Fibroblast of skin of left biceps (primary cell): ENCODE measurements at places on chromosomes 3 and 15.

GRCh38 chr3:80785875-80786274 is 975.6 kb downstream of the GBE1 start:
- no peak for DNase-seq

DNA sequence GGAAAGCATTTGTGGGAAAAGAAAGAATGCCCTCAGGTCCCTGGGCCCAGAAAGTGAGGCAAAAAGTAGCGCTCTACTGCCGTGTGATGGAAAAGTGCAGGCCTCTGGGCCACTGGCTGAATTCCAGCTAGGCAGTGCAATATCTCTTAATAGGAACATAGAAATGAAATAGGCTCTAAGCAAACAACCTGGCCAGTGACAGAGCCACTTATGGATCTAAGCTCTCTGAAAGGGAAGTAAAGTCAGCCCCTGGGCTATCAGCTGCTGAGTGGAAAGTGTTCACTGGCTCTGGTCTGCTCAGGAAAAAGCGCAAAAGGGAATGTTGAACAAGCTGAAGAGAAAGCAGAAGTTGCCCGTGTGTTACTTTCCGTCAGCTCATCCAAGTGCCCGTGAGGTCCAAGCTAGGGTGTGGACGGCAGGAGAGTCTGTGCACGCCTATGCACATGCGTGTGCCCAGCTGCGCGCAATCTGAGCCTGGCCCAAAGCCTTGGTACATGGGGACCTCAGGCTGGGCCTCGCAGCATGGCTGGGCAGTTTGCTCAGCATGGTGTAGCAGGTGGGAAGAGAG is 74.0 kb upstream of the RAD18 start:
- no peak for DNase-seq

GRCh38 chr3:123067689-123068600 is 1.1 kb downstream of the PDIA5 start:
- DNase-seq, result no peak

GRCh38 chr3:43071313-43071893 is 34.5 kb downstream of the POMGNT2 start:
- no peak for DNase-seq

DNA sequence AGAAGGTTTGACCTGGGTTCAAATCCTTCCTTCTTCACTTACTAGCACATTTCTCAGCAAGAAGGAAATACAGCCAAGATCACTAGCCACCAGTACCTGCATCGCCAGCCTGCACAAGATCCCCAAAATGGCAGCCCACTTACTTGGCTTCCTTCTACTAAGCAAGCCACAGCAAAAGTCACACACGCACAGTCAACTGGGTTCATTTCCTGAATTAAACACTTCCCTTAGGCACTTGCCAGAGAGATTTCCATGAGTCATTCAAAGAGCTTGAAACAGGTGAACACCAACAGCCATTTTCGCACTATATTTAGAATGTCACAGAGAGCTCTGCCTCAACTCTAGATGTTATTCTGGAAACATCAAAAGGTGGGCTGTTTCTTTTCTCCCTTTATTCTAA is 42.6 kb downstream of the MGLL start:
- no peak for DNase-seq

- DNase-seq, result no peak
Measured at GRCh38 chr3:185764163-185764979, 60.5 kb downstream of the IGF2BP2 start.

- no peak for DNase-seq
Measured at GRCh38 chr3:152382312-152383135, 113.8 kb downstream of the MBNL1 start.

GRCh38 chr15:53807501-53807900 is 48.0 kb upstream of the WDR72 start:
- no peak for DNase-seq

DNA sequence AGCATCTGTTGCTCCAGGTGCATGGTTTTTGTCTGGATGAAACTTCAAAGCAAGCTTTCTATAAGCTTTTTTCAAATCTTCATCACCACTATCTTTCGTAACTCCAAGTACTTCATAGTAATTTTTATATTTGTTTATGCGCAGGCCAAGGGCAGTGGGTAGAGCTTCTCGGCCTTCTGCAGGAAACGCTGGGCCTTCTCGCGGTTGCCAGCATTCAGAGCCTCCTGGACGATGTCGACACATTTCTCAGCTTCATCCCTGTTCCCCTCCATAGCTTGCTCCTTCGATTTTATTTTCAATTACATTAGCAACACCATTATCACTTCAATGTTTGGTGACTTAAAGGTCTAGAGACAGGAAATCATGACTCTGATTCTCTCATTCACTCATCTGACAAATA is 20.2 kb downstream of the DENND4A start:
- no peak for DNase-seq

DNA sequence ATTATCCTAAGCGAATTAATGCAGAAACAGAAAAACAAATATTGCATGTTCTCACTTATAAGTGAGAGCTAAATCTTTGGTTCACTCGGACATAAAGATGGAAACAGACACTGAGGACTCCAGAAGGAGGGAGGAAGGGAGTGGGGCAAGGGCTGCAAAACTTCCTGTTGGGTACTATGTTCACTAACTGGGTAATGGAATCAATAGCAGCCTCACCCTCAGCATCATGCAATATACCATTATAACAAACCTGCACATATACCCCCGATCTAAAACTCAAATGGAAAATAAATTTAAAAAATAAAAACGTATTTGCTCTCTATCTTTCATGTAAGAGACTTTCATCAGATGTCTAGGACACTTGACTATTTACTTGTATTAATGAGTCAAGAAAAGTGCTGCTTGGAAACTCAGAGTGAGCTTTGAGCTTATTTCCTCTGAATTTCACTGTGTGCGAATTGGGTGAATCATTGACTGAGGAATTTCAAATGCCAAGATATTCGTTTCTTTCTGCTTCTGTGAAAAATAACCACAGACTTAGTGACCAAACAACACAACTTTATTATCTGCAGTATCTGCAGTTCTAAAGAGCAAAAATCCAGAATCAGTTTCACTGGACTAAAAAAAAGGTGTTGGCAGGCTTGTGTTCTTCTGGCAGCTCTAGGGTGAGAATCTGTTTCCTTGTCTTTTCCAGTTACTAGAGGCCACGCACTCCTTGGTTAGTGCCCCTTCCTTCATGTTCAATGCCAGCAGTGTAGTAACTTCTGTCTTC is 18.4 kb downstream of the TM4SF18 start:
- peak; percentile 54 for DNase-seq

DNA sequence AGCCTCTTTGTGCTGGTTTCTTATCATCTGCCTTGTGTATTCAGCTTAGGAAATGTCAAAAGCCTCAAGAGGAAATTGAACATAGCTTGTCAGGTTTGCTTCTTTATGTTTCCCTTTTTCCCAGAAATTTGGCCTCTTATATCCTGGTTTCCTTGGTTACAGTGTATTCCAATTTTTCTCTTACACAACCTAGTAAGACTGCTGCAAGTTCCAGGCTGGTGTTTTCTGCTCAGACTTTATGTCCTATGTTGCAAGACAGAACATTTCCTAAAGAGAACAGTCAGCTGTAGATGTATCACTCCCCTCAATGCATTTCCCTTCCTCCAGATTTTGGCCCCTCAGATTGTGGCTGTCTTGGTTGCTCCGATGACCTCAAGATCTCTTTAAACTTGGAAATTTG is 102.5 kb downstream of the SH3GL3 start:
- DNase-seq, result no peak

- DNase-seq, result no peak
Measured at GRCh38 chr3:140711390-140712035, 33.6 kb downstream of the TRIM42 start.

- DNase-seq, result no peak
Measured at GRCh38 chr3:49638445-49638844, 35.7 kb upstream of the APEH start.

- DNase-seq, result no peak
Measured at GRCh38 chr15:82045179-82045891, 483 bp downstream of the MEX3B start.

DNA sequence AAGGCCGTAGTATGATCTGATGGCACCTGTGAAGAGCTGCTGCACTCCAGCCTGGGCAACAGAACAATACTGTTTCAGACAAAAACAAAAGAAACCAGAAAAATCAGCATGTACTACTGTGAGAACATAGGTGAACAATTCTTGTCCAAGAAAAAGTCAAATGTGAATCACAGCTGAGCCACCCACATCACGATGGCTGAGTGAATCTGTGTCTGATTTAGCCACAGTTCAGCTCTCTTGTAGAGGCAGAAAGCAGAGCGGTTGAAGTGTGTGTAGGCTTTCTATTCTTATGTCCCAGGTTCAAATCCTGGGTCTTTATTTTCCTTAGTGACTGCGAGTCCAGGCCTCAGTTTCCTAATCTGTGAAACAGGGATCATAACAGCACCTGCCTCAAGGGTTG is 4.4 kb upstream of the FURIN start:
- no peak for DNase-seq

DNA sequence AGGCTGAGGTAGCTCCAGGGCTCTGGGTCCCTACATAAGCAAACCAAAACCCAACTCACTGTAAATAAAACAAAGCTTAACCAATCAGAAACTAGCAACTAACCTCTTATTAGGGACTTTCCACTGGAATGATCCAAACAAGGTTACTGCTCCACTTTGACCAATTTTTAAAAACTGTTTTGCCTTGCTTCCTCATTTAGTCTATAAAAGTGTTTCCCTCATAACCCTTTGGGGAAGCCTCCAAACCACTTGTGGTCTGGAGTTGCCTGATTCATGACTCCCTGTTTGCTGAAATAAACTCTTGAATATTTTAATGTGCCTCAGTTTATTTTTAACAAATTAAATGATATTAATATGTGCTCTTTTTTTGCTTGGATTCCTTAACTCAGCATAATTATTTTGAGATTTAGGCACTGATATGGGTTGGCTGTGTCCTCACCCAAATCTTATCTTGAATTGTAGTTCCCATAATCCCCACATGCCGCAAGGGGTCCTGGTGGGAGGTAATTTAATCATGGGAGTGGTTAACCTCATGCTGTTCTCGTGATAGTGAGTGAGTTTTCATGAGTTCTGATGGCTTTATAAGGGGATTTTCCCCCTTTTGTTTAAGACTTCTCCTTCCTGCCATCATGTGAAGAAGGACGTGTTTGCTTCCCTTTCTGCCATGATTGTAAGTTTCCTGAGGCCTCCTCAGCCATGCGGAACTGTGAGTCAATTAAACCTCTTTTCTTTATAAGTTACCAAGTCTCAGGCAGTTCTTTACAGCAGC is 90.6 kb downstream of the CD200R1L start:
- no peak for DNase-seq

GRCh38 chr3:32334675-32335074 is 57.0 kb upstream of the CMTM7 start:
- DNase-seq, result no peak

GRCh38 chr3:158777161-158777873 is 24.5 kb upstream of the MFSD1 start:
- DNase-seq, result no peak

GRCh38 chr3:170038434-170039110 is 777 bp downstream of the GPR160 start:
- DNase-seq, result no peak

GRCh38 chr3:105956306-105956705 is 87.5 kb upstream of the CBLB start:
- no peak for DNase-seq

DNA sequence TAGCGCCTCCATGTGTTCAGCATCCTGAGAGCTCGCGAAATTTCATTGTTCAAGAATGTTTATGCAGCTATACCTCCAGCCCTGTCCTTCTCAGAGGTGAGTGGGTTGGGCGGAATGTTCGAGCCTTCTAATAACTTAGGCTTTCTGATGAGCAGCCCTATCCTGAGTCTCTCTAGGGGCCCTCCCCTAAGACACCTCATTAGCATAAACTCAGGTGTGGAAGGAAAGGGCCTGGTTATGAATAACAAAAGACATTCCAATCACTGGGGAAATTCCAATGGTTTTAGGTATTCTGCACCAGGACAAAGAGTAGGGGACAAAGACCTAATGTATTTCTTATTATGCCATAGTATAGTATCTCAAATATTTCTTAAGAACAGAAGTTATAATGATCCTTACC is 138.1 kb upstream of the PDZRN3 start:
- no peak for DNase-seq

GRCh38 chr15:70078578-70079417 is 18.9 kb downstream of the TLE3 start:
- no peak for DNase-seq

GRCh38 chr15:90075420-90076289 is 26.6 kb downstream of the IDH2 start:
- no peak for DNase-seq

GRCh38 chr15:59020322-59020721 is 32.9 kb downstream of the RNF111 start:
- DNase-seq, result no peak

DNA sequence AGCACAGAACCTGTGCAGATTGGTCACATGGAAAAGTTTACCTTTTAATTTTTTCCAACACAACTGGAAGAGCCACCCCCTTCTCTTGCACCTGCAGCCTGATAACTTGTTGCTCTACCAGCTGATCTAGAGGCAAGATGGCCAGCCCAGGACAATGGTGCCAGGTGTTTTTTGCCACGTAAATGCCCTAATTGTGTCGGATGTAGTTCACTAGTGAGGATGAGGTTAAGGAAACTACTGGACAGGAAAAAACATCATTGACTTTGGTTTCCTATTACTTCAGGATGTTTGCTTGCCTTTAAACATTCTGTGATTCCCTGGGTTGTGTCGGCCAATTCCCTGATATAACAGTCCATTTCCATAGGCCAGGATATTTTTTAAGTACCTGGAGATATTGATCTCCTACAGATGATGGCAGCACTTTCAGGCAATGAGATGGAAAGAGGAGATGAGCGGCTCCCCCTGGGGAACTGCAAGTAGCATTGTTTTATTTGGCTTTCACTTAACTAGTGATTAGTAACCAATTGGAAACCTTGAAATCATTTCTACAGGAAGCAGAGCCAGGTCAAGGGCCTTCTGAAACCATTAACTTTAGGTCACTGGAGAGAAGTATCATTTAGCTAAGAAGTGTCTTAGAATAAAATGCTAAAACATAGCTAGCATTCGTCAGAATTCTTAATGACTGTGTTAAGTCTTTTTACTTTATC is 72.5 kb downstream of the OSBPL10 start:
- DNase-seq, result no peak

GRCh38 chr15:51799282-51800252 is 29.9 kb upstream of the TMOD3 start:
- DNase-seq, result no peak

- DNase-seq, result no peak
Measured at GRCh38 chr3:17664923-17665322, 77.5 kb downstream of the TBC1D5 start.

GRCh38 chr15:83983634-83984458 is 251.7 kb upstream of the GOLGA6L4 start:
- no peak for DNase-seq

DNA sequence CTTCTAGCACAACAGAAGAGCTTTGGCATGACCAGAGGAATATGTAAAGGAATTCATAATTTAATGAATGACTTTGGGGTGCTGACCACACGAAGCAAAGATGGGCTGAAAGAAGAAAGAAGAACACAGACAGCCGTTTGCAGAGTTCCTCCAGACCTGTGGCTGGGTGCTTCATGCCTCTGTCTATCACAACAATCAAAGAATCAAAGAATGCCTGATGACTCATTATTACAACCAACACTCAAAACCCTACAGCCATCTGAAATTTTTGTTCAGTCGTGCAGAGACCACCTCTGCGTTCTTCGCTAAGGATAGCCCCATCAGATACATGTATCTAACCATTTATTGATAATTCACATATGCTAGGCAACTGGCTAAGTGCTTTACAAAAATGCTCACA is 129.0 kb upstream of the PRICKLE2 start:
- no peak for DNase-seq

GRCh38 chr15:48481802-48482201 is 150.6 kb downstream of the DUT start:
- DNase-seq, result no peak
